ENCODE measurements at places on chromosomes 6 and 20.

- no peaks in the 10 kb centered on the region for H3K27me3 ChIP-seq
- H3K36me3 ChIP-seq = no peaks in the 10 kb centered on the region
- ATAC-seq = no peak
- no peak overlapping the region for H3K4me3 ChIP-seq
Measured at GRCh38 chr20:49786668-49787370, 25.8 kb upstream of the SLC9A8 start.

DNA sequence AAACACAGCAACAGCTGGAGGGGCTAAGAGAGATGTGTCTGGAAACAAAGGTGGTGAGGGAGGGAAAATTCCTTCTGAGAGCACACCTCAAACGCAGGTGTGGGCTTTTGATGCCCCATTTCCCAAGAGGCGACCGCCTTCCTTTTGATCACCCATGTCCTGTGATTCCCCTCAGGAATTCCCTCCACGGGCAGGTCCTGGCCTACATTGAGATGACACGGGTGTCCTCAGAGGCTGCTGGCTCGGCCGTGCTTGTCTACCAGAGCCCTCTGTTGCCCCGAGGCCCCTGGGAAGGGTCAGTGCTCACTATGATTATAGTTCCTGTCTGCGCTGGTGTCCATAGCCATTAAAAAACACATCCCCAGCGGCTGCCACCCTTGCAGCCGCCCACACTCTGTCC, 242.6 kb downstream of the TFAP2C start:
- no peak overlapping the region for H3K4me3 ChIP-seq
- no peaks in the 10 kb centered on the region for H3K4me1 ChIP-seq
- H3K27ac ChIP-seq = no peak overlapping the region
- H3K27me3 ChIP-seq = peaks cover 43% of the 10 kb centered on the region
- ATAC-seq = no peak
- H3K36me3 ChIP-seq = no peaks in the 10 kb centered on the region

DNA sequence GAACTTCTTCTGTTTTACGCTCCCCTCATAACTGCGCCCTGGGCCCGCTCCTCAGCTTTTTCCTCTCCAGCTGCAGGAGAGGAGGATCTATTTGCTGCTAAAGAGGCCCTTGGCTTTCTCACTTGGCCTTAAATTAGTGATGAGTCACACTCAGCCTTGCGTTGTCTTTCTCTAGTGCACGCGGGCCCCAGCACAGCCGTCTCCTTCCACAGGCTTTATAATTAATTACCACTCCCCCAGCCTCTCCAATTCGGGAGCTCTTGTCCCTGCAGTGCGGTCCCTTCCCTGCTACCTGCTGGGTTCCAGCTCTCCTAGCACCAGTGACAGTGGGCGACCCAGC, 25.2 kb downstream of the PACSIN1 start:
- H3K4me3 ChIP-seq = peak overlapping the region; percentile 12
- no peaks in the 10 kb centered on the region for H3K36me3 ChIP-seq
- no peaks in the 10 kb centered on the region for H3K4me1 ChIP-seq
- no peaks in the 10 kb centered on the region for H3K27me3 ChIP-seq

DNA sequence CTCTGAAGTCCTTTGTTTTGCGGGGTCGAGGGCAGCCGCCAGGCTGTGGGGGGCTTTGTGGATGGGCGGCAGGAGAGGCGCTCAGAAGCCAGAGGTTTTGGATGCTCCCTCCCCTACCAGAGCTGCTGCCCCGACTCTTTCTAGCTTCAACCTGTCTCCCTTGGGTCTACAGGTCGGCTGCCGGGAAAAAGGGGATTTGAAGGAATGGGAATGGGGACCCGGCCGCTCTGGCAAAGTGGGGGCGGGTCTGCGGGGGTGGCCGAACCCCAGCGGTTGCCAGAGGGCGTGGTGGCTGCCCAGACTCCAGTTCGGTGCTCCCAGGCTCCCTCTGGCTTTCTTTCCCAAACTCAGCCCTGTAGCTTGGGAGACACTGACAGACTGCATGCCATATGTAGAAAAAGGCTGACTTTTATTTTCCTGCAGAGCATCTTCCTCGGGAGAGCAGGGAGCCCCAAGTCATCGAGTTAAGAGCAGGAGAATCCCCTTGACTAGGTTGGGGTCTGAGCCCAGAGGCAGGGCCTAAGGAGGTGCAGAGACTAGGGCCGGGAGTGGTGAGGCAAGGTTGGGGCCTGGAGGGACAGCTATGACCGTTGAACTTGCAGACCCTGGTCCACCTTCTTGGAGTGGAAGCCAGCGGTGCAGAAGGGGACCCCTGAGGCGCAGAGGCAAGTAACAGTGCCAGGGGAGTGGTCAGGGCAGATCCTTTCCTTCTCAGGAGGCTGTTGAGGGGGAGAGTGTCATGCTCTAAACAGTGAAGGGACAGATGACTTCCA, 1.4 kb upstream of the PPP1R18 start:
- peak overlapping the region; percentile 98 for H3K27ac ChIP-seq
- peaks cover 70% of the 10 kb centered on the region for H3K4me1 ChIP-seq
- H3K36me3 ChIP-seq = no peaks in the 10 kb centered on the region
- ATAC-seq = no peak
- H3K4me3 ChIP-seq = peak overlapping the region; percentile 91

DNA sequence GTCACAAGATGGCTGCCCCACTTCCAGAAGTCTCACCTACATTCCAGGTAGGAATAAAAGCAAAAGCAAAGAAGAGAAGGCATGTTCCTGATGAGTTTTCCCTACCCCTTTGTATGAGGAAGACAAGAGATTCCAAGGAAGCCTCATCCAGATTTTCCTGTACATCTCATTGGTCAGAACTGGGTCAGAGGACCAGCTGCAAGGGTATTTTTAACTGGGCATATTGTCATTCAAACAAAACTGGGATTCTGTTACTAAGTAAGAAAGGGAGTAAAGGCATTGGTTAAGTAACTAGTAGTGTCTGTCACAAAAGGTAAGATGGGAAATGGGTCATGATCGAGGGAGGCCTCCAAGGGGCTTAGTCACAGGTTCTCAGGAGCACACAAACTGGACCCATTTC, 28.2 kb upstream of the RIMS4 start:
- no peak for ATAC-seq
- no peaks in the 10 kb centered on the region for H3K36me3 ChIP-seq
- no peak overlapping the region for H3K4me3 ChIP-seq
- no peak overlapping the region for H3K27ac ChIP-seq

DNA sequence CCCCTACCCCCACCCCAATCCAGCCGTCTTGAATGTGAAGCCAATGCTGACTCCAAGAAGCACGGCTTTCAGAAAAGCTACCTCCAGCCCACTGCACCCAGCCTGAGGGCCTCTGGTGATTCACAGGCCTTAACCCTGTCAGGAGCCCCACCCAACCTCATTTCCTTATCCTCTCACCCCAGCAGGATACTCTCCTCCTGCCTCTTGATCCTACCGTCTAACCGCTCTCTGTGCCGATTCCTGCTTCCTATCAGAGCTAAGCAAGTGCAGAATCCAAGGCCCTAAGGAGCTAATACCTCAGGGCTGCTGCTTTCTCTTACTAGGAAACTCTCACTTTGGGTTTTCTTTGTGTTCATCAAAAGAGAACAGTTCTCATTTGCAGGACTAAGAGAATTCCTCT, 47.2 kb downstream of the TRERF1 start:
- no peak overlapping the region for H3K4me3 ChIP-seq
- H3K27me3 ChIP-seq = no peaks in the 10 kb centered on the region
- no peaks in the 10 kb centered on the region for H3K36me3 ChIP-seq

Measured in gastroesophageal sphincter (tissue), 4 donors.